Right renal cortex interstitium (tissue), 3 donors: ENCODE measurements at places on chromosomes 1 and 21. TPM values are rescaled to one million over a fixed set of nuclear protein-coding genes. Genes with fewer than 3 reads are reported as not detected.

- no peak for DNase-seq
These were observed 240.7 kb downstream of the NRIP1 start for GRCh38 chr21:14824126-14824525.

DNA sequence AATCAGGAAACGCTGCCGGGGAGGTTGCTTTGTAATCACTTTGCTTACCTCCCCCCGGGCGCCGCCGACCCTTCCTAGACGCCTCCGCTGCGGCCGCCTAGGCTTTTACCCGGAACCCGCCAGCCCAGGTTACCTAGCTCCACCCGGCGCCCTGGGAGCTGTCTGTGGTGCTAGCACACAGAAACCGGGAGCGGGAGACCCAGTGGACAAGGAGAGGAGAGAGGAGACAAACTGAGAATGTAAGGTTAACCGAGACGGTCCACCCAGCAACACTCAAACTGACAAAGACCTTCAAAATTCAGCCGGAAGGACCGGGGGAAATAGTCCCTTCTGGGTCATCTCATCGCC, 9.8 kb downstream of the BARHL2 start:
- DNase-seq = no peak

GRCh38 chr1:169574336-169574735, 11.9 kb downstream of the F5 start:
- no peak for DNase-seq

DNA sequence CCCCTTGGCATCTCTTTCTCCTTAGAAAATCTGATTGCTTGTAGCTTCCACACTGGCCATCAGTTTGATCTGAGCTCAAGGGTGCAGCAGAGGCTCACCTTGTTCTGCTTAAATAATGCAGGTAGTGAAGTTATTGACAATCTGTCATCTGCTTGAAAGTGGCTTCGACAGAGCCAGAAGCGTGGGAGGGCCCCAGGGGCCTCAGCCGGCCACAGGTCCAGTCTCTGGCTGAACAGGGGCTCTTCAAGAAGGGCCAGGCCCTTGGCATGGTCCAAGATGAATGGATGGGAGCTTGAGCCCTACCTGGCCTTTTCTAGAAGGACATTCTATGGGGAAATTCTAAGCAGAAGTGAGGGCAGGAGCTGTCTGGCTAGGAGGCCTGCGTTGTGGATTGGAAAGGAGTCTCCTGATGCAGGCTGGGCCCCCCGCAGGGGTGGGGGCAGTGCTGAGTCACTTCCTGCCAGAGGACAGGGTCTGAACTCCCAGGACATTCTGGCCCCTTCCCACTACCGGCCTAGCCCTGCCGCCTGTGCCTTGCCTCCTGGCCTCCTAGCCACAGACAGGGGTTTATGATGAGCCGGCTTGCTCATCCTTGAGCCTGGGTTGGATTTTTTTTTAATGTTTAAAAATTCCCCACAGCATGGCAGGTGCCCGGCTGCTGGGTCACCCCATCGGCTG, 162.3 kb upstream of the VAMP3 start:
- DNase-seq = no peak

DNA sequence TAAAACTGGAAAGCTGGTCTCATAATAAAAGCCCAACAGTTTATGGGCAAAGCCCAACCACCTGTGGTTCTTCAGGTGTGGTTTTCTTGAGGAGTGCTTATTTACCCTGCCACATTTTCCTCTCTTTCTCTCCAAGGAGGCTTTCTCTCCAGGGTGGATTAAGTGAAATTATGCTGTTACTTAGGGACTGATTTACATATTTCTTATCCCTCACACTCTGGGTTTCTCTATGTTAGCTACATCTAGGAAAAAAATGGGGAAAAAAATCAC, 4.8 kb downstream of the TBX19 start:
- no peak for DNase-seq

- DNase-seq = no peak
These were observed 5.5 kb upstream of the ZBED6 start for GRCh38 chr1:203789966-203790365.

DNA sequence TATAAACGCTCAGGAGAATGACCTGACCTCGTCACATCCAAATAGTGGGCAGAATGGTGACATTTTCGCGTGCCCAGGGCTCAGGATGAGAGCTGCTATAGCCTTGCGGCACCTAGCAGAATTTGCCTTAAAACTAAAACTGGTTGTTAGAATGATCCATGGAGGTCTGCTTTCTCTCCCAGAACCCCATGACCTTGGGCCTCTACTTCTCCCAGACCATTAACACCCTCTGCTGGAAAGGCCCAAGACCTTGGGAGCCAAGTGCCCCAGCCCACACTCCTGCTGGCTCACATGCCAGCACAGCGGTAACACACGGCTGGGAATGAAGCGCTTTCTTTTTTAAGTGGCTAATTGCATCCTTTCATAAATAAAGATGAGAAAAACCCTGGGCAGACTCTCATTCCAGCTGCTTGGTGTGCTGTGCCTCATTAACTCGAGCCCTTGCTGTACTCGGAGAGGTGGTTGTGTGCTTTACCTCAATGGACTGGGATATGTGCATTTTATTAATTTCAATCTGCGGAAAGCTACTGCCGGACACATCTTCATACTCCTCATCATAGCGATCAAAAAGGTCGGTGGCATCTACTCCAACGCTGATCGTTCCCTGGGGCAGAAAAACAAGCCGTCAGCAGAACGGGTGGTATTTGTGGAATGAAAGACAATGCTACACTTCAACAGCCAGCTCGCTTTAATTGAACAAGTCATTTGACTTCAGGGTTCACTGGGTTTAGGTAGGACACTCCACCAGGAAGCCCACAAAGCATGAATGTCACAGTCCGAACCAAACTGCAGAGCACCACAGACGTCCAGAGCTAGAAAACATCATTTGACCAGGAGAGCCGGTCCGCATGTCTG, 29.0 kb downstream of the THAP3 start:
- peak; percentile 63 for DNase-seq

DNA sequence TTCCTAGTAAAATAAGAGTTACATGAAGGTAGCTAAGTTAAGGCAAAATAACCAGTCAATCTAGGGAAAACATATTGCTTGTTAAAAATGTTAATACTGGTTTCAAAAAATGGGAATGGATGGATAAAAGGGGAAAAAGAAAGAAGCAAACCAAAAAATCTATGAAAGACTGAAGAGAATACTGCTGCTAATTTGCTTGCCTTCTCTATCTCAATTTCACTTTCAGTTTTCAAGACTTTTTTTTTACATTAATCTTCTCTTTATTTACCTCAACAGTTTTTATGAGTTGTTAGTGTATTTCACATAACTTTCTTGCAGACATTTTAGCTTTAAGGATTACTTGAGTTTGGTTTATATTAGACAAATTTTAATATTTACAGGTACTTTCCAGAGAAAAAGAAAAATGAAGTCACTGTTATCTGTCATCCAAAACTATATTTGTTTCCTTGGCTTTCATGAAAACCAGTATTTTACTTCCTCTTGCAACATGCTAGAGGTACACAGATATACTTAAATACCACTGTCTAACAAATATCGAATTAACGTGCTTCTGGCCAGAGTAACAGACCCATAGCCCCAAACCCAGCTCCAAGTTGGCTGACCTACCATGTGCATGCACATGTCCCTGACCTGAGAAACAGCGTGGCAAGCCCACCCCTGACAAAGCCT, 70.7 kb downstream of the COL24A1 start:
- no peak for DNase-seq

- DNase-seq = no peak
These were observed 7.6 kb upstream of the GADD45A start for GRCh38 chr1:67677408-67677807.

DNA sequence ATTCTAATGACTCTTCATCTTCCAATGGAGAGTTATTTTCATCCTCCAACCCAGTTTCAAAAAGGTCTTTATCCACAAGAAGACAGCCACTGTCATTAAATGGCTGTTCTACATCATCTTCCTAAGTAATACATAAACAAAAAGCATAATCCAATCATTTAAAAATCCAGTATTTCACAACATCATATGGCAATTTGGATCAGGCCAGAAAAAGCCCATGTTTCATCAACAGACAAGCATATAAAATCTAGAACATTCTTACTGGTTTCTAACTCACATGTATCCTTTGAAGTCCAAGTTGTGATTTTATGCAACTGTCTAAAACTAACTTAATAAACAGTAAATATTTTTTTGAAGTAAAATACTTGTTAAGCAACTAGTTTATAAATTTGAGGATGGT, 6.6 kb downstream of the CLSPN start:
- DNase-seq = no peak

- DNase-seq = no peak
These were observed 193.2 kb downstream of the LHX8 start for GRCh38 chr1:75327395-75327794.

DIPK1A gene
- polyA plus RNA-seq = 9.6 TPM

KMO gene
- polyA plus RNA-seq = 29.4 TPM

KCNA3 gene
- polyA plus RNA-seq = 0.15 TPM
